T-helper 9 cell (primary cell): ENCODE measurements at places on chromosomes 2 and 18.

GRCh38 chr2:43149482-43150107, 76.8 kb downstream of the ZFP36L2 start:
- DNase-seq = no peak

GRCh38 chr18:77056344-77057005, 76.1 kb downstream of the MBP start:
- no peak for DNase-seq

GRCh38 chr2:55985406-55985805, 61.8 kb upstream of the EFEMP1 start:
- no peak for DNase-seq

- DNase-seq = no peak
Measured at GRCh38 chr2:212929116-212929515, 222.3 kb downstream of the IKZF2 start.

DNA sequence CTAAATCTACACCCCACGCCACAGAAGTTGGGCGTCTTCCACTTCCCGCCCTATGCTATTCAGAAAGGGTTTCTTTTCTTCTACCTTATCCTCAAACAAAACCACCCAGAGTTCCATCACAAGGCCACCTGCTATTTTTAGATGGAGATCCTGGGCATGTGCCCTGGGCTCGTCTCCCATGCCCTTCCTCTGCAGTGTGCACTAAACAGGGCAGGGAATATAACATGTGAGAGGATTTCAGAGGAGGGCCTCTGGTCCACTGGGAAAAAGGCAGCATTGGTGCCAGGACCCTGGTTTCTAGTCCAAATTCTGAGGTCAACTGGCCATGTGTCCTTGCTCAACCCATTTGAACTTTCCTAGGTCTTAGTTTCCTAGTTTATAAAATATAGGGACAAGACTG, 320.0 kb downstream of the NCKAP5 start:
- DNase-seq = no peak

- DNase-seq = no peak
Measured at GRCh38 chr2:7572450-7572849, 655.2 kb downstream of the RNF144A start.

GRCh38 chr2:109207176-109207575, 78.2 kb downstream of the SH3RF3 start:
- no peak for DNase-seq

DNA sequence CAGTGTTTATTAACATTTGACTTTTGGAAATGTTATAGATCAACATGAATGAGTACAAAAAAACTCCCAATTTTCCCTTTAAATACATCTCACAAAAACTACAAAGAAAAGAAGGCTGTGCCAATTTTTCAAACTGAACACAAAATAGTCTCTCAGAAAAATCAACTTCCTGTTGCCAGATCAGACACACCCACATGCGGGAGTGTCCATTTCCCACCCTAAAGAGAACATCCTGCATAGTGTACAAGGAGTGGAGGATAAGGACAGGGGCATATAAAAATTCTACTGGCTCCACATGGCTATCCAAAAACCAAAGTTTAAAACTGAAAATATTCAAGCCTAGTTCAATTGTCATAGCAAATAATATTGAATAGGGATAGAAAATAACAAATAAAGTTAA, 165.3 kb downstream of the ATAD2B start:
- DNase-seq = no peak

DNA sequence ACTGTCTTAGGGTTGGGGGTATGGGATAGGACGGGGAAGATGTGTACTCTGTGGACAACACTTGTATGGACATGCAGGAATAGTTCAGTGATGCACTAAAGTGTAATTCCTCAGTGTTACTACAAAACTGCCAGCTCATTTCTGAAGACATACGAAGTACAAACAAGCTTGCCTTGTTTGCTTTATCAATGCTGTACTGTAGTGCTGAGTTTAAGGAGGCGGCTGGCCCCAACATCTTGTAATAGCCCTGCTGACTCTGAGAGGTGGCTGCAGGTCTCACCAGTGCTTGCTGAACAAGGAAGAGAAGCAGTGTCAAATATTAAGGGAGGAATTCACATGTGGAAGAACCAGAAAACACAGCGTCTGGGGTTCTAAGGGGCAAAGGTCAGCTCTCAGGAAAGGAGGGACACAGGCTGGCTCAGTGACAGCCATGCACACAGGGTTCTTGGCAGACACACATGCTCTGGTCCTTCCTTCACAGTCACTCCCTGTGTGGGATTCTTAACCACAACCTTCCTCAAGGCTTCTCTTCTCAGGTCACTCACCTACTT, 39.8 kb upstream of the EVA1A start:
- DNase-seq = no peak

DNA sequence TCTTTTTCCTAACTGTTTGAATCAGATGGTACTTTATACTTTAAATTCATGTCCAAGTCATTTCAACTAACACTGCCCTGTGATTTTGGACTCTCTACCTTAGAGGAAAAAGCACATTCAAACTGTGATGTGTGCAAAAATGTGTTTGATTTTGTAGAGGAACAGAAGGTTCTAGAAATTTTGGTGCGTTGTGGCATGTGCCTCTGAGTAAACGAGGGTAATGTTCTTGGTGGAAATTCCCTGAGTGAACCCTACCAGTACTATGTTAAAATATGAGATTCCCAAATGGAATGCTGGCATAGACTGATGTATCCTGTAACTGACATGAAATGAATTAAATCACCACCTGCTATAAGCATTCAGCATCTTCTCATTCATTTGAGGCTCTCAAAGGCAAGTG, 901.9 kb upstream of the KLHL29 start:
- no peak for DNase-seq

DNA sequence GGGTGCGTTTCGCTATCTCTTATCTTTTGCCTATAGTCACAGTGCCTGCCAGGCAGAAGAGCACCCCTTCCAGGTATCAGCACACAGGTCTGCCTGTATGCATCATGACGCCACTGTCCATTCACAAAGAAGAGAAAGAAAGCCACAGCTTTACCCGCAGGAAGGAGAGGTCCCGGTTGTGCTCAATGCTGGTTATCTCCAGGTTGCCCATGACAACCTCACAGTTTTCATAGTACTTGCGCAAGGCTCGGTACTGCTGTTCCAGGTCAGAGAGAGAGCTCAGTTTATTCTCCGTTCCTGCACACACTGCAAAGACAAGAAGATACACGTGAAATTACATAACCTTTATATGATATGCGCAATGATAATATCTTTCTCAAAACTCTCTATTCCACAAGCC, 414.0 kb downstream of the ERBB4 start:
- no peak for DNase-seq

DNA sequence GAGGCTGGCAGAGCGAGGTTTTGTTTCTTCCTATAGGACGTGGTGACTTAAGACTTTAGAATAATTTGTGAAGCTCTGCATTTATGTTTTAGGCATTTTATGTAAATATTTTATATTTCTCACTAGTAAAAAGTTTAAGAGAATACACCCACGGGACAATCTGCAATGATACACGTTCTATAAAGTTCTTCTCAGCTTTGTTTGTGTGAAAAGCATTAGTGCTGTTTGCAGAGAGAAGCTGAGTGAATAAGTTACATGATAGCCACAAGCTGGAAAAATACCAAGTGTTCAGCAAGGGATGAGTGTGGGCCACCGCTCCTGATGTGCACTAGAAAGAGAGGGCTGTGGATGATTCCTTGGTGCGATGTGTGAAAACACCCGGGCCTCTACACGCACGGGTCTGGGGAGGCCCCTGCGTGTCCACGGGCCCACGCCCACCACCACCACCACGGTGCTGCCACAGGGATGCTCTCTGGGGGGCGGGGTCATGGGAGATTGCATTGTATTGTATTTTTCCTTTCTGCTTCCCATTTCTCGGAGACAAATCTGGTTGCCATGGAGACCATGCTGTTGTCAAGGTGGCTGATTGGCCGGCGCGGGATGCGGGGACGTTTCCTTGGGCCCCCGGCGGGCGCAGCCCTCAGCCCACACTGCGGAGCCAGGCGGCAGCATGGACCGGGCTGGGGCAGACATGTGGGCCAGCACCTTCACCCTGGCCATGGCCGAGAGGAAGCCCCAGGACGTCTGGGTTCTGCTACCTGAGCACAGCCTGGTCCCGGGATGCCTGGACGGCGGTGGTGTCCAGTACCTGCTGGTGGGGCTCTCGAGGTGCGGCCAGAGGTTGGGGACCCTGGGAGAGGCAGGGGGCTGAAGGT, at the start of gene RTP5:
RTP5 (plus strand) TSS at position 643 of the 875 bp plus-strand sequence; CDS start at position 671, 28 bp downstream.
- no peak for DNase-seq

DNA sequence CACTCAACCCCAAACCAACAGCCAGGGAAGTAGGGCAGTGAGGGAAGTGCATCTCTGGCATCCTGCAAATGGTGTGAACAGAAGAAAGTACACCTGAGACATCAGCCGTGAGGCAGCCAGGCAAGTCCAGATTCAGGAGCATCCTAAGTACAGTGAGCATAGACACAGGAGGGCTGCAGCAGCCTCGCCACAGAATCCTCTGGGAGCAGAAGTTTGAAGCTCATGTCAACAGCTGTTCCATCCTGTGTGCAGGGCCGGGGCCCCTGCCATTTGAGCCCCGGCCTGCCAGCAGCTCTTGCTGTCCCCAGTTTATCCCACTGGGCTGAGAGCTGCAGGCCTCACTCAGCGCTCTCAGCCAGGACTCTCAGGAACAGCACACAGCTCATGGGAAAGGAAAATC, 14.5 kb downstream of the LOXHD1 start:
- DNase-seq = no peak

GRCh38 chr2:82998781-82999180, 1460.3 kb downstream of the SUCLG1 start:
- DNase-seq = no peak

- DNase-seq = no peak
Measured at GRCh38 chr18:25236736-25237135, 115.2 kb downstream of the ZNF521 start.

GRCh38 chr2:96940980-96941775, 45.2 kb downstream of the FAM178B start:
- DNase-seq = no peak

- no peak for DNase-seq
Measured at GRCh38 chr2:134226601-134227000, 27.3 kb upstream of the MGAT5 start.

- no peak for DNase-seq
Measured at GRCh38 chr2:170744248-170745002, 25.8 kb upstream of the ERICH2 start.

DNA sequence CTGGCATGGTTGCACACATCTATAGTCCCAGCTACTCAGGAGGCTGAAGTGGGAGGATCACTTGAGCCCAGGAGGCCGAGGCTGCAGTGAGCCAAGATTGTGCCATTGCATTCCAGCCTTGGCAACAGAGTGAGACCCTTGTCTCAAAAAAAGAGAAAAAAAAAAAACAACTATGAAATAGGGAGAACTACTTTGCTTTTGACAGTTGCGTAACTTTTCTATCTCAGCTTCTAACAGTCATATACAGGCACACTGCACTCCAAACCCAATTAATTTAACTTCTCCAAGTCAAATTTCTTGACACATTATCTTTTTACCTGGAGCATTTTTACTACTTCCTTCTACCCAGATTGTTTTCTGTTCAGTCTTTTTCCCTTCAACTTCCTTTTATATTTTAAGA, 24.1 kb upstream of the VWC2L start:
- no peak for DNase-seq
